ENCODE measurements at places on chromosomes 5 and 9. TPM values are rescaled to one million over a fixed set of nuclear protein-coding genes. Genes with fewer than 3 reads are reported as not detected.

SMIM27 gene
- total RNA-seq, result 6.0 TPM

RMRP gene
- total RNA-seq, result 144,204 TPM

SH3GL2 gene
- 52.1 TPM for total RNA-seq

TMEFF1 gene
- 46.6 TPM for total RNA-seq

TRIO gene
- 286 TPM for total RNA-seq

LTC4S gene
- total RNA-seq, result 2.1 TPM

KCNMB1 gene
- 0.23 TPM for total RNA-seq

NPR3 gene
- 6.2 TPM for total RNA-seq

SHLD3 gene
- total RNA-seq, result 10.8 TPM

SLC36A2 gene
- not detected for total RNA-seq

WNK2 gene
- total RNA-seq, result 30.7 TPM

ZNF346 gene
- total RNA-seq, result 32.3 TPM

KCNIP1 gene
- 51.2 TPM for total RNA-seq

PCAT7 gene
- not detected for total RNA-seq

RANBP17 gene
- 189 TPM for total RNA-seq

CCNI2 gene
- total RNA-seq, result 1.8 TPM

OR13J1 gene
- total RNA-seq, result not detected

GTF2H2C gene
- total RNA-seq, result 74.7 TPM

CFAP157 gene
- 3.0 TPM for total RNA-seq

PCDHB6 gene
- total RNA-seq, result 4.2 TPM

SLC34A3 gene
- total RNA-seq, result not detected

RAB3C gene
- total RNA-seq, result 230 TPM

KIAA0825 gene
- 36.9 TPM for total RNA-seq

UBQLN1 gene
- total RNA-seq, result 249 TPM

OCLN gene
- total RNA-seq, result 12.0 TPM

WWC1 gene
- 36.2 TPM for total RNA-seq

YIPF5 gene
- 65.7 TPM for total RNA-seq

IL9 gene
- not detected for total RNA-seq

ARID3C gene
- total RNA-seq, result 0.69 TPM

ITGA1 gene
- total RNA-seq, result 12.5 TPM

IFNK gene
- not detected for total RNA-seq

SPATA31D4 gene
- total RNA-seq, result not detected

SYK gene
- total RNA-seq, result 4.2 TPM

IRX1 gene
- 12.7 TPM for total RNA-seq

ZNF366 gene
- 2.1 TPM for total RNA-seq

ANXA2R gene
- 1.6 TPM for total RNA-seq

POMT1 gene
- 48.7 TPM for total RNA-seq

NR6A1 gene
- total RNA-seq, result 2.5 TPM

SLC36A3 gene
- total RNA-seq, result not detected

SAXO1 gene
- not detected for total RNA-seq
